CD4-positive, CD25-positive, alpha-beta regulatory T cell (primary cell): ENCODE measurements at places on chromosomes 4 and X. TPM values are rescaled to one million over a fixed set of nuclear protein-coding genes. Genes with fewer than 3 reads are reported as not detected.
A peak's percentile ranks its signal among the peaks of the same experiment; 100 is the strongest.

DNA sequence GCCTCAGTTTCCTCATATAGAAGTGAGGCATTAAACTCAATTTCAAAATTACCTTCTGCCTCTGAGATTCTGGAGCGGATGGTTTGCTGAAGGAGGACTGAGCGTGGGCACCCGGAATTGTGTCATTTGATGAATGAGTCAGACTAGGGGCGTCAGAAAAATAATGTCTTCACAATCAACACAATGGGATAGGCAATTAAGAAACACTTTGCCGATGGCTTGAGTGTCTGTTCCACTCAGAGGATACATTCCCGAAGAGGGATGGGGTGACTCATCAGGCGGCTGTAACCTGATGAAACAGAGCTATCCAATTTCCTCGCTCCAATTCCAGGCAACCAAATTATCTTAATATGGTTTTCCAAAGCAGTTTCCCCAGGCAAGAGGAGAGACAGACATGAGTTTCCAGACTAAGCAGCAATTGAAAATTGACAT, 1.2 kb upstream of the CHRNA9 start:
- no peaks in the 10 kb centered on the region for H3K4me1 ChIP-seq
- no peak overlapping the region for H3K4me3 ChIP-seq
- H3K27ac ChIP-seq = no peak overlapping the region
- DNase-seq = no peak

GRCh38 chr4:37623940-37624339, 62.2 kb downstream of the RELL1 start:
- no peaks in the 10 kb centered on the region for H3K4me1 ChIP-seq
- H3K27me3 ChIP-seq = no peaks in the 10 kb centered on the region

DNA sequence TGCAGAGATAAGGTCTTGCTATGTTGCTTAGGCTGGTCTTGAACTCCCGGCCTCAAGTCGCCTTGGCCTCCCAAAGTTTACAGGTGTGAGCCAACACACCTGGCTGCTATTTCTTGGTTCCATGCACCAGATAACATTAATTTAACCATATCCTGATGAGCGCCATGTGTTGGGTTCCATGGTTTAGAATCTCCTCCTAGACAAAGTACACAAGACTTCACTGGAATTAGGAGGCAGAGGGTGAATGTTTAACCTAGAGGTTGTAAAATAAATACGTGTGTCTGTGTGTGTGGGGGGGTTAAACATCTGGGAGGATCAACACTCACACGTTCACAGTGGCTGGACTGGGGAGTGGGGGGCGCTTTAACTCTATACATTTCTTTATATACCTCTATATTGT, 32.4 kb upstream of the SORCS2 start:
- H3K4me1 ChIP-seq = no peaks in the 10 kb centered on the region
- no peak for DNase-seq
- H3K4me3 ChIP-seq = no peak overlapping the region
- H3K36me3 ChIP-seq = no peaks in the 10 kb centered on the region

- no peaks in the 10 kb centered on the region for H3K36me3 ChIP-seq
- DNase-seq = no peak
- no peaks in the 10 kb centered on the region for H3K4me1 ChIP-seq
- no peak overlapping the region for H3K4me3 ChIP-seq
Observed at GRCh38 chr4:38254825-38255224, 294.6 kb downstream of the PTTG2 start.

GRCh38 chr4:125420526-125420925, 105.8 kb downstream of the FAT4 start:
- DNase-seq = no peak
- no peaks in the 10 kb centered on the region for H3K27me3 ChIP-seq
- H3K27ac ChIP-seq = no peak overlapping the region
- no peak overlapping the region for H3K4me3 ChIP-seq

DNA sequence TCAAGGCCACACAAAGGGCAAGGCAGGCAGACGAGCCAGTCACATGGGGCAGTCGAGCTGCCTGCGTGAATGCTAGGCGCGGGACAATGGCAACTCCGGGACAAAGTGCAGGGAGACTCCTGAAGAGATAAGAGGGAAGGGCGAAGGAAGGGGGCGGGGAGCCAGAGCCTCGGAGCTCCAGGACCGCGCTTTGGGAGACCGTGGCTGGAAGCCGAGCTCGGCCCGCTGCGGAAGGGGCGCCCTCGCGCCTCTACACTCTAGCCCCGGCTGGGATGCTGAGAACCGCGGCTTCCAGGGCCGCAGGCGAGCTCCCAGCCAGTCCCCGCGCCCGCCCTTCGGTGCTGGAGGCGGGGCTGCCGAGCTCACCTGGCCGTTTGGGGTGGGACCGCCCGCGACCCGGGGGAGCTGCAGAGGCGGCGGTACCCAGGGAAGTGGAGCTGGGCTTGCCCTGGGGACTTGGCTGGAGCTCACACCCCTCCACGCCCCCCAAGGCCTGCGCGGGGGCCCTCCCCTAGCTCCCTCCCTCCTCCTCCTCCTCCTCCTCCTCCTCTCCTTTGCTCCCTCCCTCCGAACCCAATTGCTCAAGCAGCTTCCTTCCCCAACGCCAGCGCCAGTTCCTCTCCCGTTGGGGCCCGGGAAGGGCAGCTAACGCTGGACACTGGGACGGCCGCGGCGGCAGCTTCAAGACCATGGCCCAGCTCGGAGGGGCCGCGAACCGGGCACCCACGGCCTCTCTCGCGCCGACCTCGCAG, at the start of gene SOWAHD:
Gene SOWAHD, plus strand, starts transcription at position 610 of the 752 bp plus-strand sequence. Its CDS starts 80 bp downstream, at position 690.
- no peak within 1 kb of the TSS for H3K4me3 ChIP-seq
- H3K27ac ChIP-seq = peak within 1 kb of the TSS; percentile 41
- H3K4me1 ChIP-seq = peaks cover 46% of the 10 kb centered on the region

DNA sequence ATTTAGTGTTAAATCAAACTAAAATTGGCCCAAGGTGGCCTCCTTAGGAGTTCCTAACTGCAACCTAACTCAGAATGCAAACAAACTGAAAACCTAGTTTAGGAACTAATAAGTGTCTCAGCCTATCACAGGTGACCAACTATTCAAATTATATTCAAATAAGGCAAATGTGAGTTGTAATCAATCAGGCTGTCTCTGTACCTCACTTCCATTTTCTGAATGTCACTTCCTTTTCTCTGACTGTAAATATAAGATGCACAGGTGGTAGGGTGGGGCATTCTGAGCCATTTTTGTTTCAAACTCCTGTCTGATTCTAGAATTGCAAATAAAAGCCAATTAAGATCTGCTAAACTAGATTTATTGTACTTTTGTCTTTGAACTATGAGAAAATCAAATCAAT, 401.5 kb downstream of the PPP3CA start:
- H3K4me1 ChIP-seq = no peaks in the 10 kb centered on the region
- no peaks in the 10 kb centered on the region for H3K36me3 ChIP-seq
- H3K4me3 ChIP-seq = no peak overlapping the region
- H3K27me3 ChIP-seq = peaks cover 8% of the 10 kb centered on the region
- DNase-seq = no peak
- H3K27ac ChIP-seq = no peak overlapping the region

GRCh38 chr4:153937289-153937688, 148.4 kb upstream of the SFRP2 start:
- no peak overlapping the region for H3K27ac ChIP-seq
- no peaks in the 10 kb centered on the region for H3K36me3 ChIP-seq
- H3K4me1 ChIP-seq = no peaks in the 10 kb centered on the region
- H3K4me3 ChIP-seq = no peak overlapping the region
- DNase-seq = no peak

- H3K36me3 ChIP-seq = no peaks in the 10 kb centered on the region
- H3K4me1 ChIP-seq = no peaks in the 10 kb centered on the region
- H3K27ac ChIP-seq = no peak overlapping the region
Observed at GRCh38 chr4:25484243-25484721, 107.2 kb downstream of the ANAPC4 start.

- H3K4me3 ChIP-seq = no peak overlapping the region
- no peaks in the 10 kb centered on the region for H3K27me3 ChIP-seq
- no peaks in the 10 kb centered on the region for H3K4me1 ChIP-seq
Observed at GRCh38 chr4:175066923-175067627, 148.9 kb downstream of the ADAM29 start.

- H3K36me3 ChIP-seq = no peaks in the 10 kb centered on the region
- no peaks in the 10 kb centered on the region for H3K27me3 ChIP-seq
- H3K4me1 ChIP-seq = peaks cover 19% of the 10 kb centered on the region
- no peak for DNase-seq
- H3K4me3 ChIP-seq = no peak overlapping the region
- no peak overlapping the region for H3K27ac ChIP-seq
Observed at GRCh38 chr4:2168469-2169319, 73.2 kb downstream of the HAUS3 start.

DNA sequence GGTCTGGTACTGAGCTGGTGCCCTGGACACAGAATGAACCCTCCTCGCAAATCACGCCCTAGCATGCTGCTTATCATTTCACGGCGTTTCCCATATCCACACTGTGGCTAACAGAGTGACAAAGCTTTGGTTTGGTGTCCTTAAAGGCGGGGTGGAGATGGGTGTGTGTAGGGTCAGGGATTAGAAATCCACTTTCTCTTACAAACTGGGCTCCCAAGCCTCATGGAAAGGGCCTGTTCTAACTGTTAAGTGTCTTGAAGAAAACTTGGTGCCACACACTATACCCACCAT, 735 bp upstream of the CHRDL1 start:
- no peak for DNase-seq
- no peak overlapping the region for H3K4me3 ChIP-seq
- H3K36me3 ChIP-seq = no peaks in the 10 kb centered on the region
- H3K4me1 ChIP-seq = no peaks in the 10 kb centered on the region
- no peaks in the 10 kb centered on the region for H3K27me3 ChIP-seq
- H3K27ac ChIP-seq = no peak overlapping the region

The F9 gene
- polyA plus RNA-seq = not detected

The FAM9C gene
- polyA plus RNA-seq = not detected
